ENCODE measurements at places on chromosomes 5 and 9.

DNA sequence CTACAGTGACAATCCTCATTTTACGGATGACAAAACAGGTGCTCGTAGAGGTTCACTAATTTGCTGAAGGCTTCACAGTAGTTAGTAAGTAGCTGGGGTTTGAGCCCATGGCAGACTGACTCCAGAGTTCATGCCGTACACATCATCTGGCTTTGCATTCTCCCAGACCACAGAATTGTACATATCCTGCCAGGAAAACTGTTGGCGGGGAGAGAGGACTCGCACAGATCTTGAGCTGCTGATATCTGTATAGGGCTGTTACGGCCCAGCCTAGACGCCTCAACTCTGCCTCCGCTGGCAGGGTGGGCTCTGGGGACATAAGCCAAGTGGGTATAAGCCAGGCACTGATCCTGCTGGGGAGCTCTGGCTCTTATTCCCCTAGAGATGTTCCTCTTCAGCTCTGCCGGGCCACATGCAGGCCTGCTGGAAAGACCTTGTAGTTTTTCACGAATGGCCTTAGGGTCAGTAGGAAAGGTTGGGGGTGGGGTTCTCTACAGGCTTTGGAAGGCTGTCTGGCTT is 16.3 kb downstream of the LARP1 start:
- no peak for DNase-seq

- DNase-seq = no peak
Measured at GRCh38 chr5:10264604-10265003, 14.5 kb downstream of the CCT5 start.

GRCh38 chr5:83107692-83108420 is 30.5 kb downstream of the XRCC4 start:
- no peak for DNase-seq

DNA sequence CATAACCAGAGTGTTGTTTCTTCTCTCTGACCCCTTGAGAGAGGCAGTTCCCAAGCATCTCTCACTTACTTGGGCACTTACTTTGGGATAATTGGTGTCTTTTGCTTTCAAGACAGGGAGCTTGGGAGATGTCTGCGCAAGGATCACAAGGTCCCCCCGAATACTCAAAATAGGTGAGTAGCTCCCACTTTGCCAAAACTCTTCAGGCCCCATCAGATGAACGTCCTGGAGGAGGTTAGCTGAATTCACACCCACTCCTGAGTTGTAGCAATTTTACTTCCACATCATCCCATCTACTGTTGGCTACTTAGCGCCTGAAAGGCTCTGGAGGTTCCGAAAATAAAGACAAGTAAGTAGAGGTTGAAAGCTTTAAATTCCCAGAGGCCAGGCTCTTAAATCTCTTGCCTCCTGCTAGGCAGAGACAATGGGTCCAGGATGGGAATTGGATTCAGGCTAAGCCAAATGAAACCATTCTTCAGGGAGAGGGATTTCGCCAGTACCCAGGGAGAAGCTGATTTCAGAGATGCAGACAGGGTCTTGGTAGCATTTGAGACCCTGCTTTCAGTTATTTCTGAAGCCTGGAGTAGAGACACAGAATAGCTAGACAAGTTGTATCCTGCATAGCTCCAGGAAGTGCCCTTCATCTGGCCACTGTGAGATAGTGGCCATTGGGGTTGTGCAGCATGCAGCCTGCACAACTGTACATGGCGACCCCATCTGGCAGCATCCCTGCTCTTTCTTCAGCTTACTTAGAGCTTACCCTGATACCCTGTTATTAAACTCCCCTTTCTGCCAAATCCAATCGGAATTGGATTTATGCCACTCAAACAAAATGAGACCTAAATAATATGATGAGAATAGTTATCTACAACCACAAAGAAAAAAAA is 60.1 kb downstream of the BOD1 start:
- DNase-seq = no peak

DNA sequence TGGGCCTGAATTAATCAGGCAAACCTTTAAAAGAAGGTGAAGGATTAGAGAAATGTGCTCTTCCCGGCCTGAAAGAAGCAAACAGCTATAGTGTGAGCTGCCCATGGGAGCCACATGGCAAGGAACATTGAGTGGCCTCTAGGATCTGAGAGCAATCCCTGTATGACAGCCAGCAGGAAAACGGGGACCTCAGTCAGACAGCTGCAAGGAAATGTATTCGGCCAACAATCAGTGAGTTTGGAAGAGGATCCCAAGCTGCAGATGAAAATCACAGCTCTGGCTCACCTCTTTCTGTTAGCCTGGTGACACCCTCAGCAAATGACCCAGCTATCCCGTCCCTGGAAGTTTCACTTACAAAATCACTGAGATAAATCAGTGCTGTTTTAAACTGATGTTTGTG is 309.2 kb downstream of the SH3GL2 start:
- no peak for DNase-seq

- no peak for DNase-seq
Measured at GRCh38 chr5:147484708-147485020, 25.2 kb downstream of the DPYSL3 start.

DNA sequence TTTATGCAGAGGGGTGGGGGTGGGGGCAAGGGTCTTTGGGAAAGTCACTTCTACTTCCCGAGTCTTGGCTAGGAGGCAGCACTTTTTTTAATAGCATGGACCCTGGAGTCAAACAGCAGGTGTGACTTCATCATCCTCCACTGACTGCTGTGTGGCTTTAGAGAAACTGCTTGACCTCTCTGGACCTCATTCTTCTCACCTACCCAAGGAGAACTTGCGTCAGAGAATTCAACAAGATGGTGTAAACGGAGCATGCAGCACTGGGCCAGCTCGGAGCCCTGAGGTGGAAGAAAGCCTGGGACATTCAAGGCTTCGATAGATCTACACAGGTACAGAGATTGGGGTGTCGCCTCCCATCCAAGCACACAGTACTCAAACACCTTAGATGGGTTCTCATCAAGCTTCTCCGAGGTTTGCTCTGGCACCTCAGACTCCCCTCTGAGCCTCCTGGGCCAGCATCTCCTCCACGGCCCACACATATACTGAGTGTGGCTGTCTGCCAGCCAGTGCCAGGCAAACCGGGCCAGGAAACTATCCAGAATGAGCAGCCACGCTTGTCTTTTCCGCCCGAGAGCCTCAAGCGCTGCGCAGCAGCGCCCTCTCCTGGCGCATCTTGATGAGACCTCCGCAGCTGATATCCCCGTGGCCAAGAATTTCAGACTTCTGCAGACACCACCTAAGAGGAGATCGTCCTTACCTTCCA is 4.6 kb upstream of the SLC25A48 start:
- DNase-seq = no peak

GRCh38 chr5:73367650-73368049 is 80.9 kb downstream of the FOXD1 start:
- DNase-seq = no peak

DNA sequence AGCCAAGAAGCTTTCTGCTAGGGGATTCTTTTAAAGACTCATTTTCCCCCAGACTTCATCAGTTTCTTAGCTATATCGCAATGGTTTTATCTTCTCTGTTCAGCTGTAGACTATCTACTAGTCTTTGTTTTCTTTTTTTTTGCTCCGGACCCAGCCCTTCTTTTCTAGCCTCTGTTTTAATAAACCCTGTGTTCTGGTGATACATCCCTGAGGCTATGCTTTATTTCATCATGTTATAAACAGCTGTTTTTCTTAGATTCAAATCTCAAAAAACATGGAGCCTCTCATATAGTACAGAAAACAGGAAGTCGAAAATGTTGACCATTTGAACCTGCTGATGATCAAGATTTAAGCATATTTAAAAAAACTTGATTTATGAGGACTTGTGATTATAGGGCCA is 37.8 kb downstream of the SCGB3A1 start:
- DNase-seq = no peak

GRCh38 chr5:90096415-90097081 is 313.0 kb downstream of the CETN3 start:
- DNase-seq = no peak

- DNase-seq = no peak
Measured at GRCh38 chr5:149576021-149576420, 5.3 kb upstream of the ARHGEF37 start.

DNA sequence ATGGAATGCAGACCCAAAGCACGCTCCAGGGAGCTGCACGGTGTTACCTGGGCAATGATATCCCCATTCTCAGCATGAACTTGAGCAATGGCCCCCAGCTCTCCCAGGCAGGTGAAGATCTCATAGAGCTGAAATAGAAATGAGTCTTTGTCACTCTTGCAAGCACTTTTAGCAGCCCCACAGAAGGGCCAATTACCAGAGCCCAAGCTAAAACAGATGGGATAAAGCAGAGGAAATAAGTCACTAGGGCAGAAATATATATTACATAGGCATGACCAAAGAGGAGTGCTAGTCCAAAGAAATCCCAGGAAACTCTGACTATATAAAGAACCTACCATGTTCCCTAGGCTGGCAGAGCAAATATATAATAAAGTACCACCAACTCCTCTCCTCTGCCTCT is 97.3 kb downstream of the DPYSL3 start:
- DNase-seq = no peak

DNA sequence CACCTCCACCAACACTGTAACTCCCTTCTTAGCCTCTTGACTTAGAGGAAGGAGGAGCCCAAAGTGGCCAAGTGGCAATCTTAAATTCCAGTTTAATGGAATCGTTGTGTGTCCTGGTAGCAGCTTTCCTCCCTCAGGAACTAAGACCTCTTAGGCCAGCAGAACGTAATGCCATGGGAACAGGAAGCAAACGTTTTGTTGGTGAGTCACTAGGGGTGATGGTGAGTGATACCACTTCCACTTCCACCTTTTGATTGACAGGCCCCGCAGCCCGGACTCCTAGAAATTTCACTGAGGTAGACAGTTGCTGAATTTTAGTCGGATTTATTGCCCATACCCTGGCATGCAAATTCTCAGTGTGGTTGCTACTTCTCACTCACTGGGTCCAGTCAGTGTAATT is 94.2 kb upstream of the FBN2 start:
- no peak for DNase-seq

DNA sequence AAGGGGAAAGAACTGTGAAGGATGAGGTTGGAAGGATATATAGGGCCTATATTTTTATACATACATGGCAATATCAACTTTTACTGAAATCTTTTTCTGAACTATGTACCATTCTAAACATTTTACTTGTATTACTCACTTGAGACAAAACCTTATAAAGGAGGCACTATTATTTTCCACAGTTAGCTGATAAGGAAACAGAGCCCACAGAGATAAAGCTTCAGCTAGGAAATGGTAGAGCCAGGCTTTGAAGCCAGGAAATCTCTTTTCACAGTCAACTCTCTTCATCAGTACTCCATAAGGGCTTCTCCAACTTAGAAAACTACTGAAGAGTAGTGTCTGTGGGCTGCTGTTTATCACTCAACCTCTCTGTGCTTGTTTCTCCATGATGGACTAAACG is 613.7 kb downstream of the PRELID2 start:
- no peak for DNase-seq

- DNase-seq = no peak
Measured at GRCh38 chr5:111953351-111954127, 196.5 kb upstream of the NREP start.

DNA sequence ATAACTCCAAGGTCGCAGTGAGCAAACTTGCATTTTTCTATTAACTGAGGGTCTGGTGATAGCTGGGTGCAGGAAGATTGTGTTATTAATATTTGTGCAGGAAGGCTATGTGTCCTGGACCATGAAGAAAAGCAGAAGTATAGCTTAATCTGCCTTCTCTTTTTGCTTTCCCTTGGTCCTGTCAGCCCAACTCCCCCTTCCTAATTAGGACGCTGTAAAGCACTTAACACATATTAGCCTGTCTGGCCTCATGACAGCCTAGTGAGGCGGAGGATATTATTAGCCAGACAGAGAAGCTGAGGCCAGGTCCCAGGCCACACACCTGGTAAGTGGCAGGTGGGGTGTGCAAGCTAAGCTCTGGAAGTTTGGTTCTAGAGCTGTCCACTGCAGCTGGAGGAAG is 29.5 kb downstream of the SLC46A2 start:
- no peak for DNase-seq

DNA sequence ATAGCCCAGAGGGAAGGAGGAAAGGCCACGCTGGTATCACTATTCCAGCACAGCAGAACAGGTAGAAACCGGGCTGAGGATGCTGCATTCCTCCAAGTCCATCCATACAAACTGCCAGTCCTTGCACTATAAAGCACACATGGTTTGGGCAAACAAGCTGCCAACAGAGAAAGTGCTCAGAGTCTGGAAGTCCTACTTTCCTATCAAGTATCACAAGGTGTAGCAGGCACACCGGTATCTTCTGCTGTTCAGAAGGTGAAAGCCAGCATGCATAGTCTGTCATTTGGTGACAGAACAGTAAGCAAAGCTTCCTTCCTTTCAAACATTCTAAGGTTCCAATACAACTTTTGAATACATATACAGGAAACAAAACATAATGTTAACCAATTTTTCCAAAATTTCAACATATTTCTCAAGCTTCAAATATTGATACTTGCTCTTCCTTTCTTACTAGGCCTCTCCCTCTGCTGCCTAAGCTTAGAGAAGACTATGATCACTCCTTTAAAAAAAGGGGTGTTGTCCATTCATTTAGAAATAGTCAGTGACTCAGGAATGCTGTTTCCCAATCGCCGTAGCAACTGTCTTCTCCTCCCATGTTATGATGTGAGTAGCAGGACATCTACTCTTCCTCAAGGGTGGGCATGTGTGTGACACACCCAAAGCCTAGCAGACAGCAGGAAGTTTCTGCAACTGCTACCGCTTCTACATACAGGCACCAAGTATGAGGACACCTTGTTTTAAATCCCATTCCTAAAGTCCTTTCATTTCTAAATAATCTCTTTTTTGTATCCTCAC is 14.7 kb downstream of the DIAPH1 start:
- no peak for DNase-seq

DNA sequence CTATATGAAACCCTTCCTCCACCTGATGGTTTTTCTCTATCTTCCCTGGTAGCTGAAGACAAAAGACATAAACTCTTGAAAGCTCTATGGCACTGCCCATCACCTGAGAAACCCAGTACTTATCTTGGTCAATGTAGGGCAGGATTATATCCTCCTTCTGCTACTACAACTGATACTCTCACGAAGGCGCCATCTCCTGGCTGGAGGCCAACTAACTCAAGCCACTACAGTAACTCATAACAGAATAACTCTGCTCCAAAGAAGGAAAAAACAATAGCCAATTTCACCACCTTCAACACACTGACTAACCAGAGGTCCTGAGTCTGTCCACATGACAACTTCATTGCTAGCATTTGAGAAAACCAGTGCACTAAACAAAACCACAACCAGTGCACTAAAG is 409.2 kb downstream of the CETN3 start:
- no peak for DNase-seq

DNA sequence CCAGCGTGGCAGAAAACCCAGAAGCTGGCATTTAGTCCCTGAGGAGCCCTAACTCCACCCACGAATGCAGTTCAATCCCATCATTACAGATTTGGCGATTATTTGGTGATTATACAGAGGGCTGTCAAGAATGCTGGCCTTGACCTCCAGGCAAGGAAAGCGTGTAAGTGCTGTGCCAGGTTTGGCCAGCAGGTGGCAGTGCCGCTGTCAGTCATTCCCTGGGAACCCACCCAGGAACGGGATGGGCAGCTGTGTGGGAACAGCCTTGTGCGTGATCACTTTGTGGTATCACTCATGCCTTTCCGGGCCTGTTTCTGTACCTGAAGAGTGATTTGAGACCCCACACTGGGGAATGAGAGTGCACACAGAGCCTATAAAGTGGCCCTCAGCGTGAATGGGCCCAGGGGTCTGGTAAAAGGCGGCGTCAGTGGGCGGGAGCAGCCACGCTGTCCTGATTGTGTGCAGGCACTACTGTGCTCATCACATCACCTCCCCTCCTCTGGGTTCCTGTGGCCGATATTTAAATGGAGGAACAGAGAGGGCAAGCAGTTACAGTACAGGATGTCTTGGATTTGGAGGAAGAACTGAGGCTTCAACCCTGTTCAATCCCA is 215.6 kb downstream of the ROR2 start:
- DNase-seq = peak; percentile 7

All from esophagus squamous epithelium (tissue), 5 donors.